8988T (cell line): ENCODE measurements at places on chromosomes 1 and 21.
A peak's percentile ranks its signal among the peaks of the same experiment; 100 is the strongest.

GRCh38 chr1:94543893-94544635, 2.5 kb upstream of the F3 start:
- no peak for DNase-seq

DNA sequence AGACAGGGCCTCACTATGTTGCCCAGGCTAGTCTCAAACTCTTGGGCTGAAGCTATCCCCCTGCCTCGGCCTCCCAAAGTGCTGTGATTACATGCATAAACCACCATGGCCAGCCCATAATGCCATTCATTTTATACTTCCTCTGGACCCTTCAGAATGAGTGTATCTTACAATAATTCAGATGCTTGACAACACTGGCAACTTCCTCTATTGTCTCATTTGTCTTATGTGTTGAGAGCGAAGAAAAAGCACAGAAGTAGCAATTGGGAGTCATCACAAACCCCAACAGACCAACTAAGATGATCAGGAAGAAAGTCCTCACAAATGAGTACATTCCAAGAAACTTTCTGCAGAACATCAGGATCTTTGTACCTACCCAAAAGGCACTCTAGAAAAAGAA, 191.9 kb downstream of the RERE start:
- DNase-seq, result no peak

DNA sequence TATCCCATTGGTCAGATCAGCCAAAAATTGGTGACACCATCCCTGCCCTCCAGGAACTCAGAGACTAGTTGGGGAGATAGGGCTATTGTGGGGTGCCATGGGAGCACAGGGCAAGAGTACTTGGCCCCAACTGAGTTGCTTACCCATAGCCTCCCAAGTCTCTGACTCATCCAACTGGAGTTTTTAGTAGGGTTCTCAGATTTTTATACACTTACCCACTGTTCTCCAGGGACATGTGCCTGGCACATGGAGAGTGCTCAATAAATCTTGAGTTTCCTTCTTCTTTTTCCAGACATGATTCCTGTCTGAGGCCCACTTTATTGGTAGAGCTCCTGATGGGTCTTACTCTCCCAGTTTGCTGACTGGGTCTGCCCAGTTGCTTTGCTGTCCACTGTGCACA, 56.7 kb downstream of the OVGP1 start:
- no peak for DNase-seq

- no peak for DNase-seq
Measured at GRCh38 chr1:210505601-210506496, 177.1 kb downstream of the HHAT start.

DNA sequence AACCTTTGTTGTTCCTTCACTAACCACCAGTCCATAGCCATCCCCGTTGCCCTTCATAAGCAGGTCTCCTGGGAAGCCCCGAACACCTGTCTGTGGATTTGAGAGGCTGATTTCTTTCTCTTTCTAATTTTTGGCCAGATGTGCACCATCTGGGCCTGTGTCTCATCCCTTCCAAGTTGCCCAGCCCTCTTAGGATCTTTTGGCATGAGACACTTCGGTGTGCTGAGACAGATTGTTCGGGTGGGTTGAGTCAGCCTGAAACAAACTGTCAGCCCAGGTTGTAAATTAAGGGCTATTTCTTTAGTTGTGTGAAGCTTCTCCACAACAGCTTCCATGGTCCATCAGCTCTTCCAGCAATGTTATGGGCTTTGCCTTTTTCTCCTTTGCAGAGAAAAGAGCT, 1.4 kb upstream of the DNAJC11 start:
- DNase-seq, result no peak

GRCh38 chr1:228081144-228081543, 1.4 kb upstream of the ARF1 start:
- DNase-seq, result no peak

- no peak for DNase-seq
Measured at GRCh38 chr1:204909109-204909508, 38.4 kb downstream of the NFASC start.

- DNase-seq, result no peak
Measured at GRCh38 chr1:155202198-155202597, 5.5 kb downstream of the THBS3 start.

- DNase-seq, result no peak
Measured at GRCh38 chr1:216722821-216723220, 408 bp downstream of the ESRRG start.

- DNase-seq, result peak; percentile 8
Measured at GRCh38 chr1:2638466-2639115, 5.8 kb upstream of the MMEL1 start.

GRCh38 chr1:1044455-1045078, 24.6 kb downstream of the AGRN start:
- DNase-seq, result no peak

DNA sequence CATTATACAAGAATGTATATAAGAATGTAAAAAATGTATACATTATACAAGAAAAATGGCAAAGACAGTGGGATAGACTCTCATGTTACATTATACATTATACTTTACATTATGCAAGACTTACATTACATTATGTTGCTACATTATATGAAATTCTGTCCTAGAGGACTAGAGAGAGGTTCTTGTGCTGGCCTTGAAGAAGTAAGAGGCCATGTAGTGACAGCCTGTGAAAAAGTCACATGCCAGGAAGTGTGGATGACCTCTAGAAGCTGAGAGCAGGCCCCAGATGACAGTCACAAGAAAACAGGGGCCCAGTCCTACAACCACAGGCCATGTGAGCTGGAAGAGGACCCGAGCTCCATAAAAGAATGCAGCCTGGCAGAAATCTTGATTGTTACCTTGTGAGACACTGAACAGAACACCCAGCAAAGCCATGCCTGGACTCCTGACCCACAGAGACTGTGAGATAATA, 30.5 kb upstream of the AHCYL1 start:
- DNase-seq, result no peak

DNA sequence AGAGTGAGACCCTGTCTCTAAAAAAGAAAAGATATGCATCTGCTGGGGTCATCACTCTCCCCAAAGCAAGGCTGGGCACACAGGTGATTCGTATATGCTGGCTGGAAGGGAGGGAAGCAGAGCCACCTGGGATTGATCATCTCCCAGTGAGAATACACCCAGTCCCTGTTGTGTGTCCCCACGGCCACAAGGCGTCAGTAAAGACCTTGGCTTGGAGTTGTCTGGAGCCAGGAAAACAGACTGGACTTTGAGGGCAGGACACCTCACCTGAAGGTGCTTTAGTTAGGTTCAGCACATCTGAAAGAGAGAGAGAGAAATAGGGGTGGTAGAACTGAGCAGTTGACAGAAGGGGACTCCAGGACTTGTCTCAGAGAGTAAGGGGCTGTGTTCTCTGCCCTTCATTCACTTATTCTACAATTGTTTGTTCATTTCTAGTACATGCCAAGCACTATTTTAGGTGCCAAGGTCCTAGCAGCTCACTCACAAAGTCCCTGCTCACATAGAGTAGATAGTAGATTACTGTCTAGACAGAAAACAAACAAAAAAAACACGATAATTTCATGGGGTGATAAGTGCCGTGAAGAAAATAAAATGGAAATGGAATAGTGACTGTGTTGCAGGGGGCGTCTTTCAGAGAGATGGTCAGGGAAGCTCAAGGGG, 13.5 kb downstream of the CITED4 start:
- DNase-seq, result no peak

GRCh38 chr1:92030656-92031107, 897 bp downstream of the EPHX4 start:
- no peak for DNase-seq

- DNase-seq, result no peak
Measured at GRCh38 chr21:23496729-23497128, 2110.6 kb downstream of the MRPL39 start.

DNA sequence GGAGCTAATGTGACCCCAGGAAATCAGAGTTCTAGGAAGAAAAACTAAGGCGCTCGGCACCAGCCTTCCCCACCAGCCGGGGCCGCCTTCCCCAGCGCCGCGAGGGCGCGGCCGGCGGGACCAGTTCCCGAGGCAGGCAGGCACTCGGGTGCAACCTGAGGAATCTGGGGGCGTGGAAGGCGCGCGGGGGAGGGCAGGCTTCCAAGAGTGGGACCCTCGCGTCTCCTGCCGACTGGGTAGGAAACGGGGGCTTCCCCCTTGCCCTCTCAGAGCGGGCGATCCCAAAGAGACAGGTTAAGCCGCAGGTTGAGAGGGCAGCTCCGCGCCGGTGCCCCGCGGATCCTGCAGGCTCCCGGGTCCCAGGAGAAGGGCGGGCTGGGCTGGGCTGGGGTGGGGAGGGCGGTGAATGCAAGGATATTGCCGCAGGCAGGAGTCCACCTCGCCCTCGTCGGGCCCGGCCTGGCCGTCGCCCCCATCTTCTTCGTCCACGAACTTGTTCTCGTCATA, 431 bp downstream of the ARPC5 start:
- no peak for DNase-seq
